ENCODE measurements at places on chromosomes 4 and X.
A peak's percentile ranks its signal among the peaks of the same experiment; 100 is the strongest.

DNA sequence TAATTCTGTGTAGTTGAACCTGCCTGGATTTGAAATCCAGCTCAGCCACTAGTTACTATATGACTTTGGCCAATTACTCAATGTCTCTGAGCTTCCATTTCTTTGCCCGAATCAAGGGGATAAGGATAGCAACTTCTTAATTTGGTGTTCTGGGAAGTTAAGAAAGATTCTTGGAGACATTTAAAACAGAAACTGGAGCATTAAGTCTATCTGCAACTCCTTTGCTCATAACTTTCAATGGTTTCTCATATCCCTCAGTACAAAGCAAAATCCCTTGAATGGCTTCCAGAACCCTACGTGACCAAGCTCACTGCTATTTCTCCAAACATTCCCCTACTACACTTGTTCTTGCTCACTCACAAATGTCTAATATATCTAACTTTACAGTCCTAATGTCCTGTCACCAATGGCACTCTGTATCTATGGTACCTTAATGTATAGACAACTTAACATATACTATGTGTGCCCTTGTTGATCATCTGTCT is 849.1 kb upstream of the SLIT2 start:
- peak; percentile 35 for DNase-seq

DNA sequence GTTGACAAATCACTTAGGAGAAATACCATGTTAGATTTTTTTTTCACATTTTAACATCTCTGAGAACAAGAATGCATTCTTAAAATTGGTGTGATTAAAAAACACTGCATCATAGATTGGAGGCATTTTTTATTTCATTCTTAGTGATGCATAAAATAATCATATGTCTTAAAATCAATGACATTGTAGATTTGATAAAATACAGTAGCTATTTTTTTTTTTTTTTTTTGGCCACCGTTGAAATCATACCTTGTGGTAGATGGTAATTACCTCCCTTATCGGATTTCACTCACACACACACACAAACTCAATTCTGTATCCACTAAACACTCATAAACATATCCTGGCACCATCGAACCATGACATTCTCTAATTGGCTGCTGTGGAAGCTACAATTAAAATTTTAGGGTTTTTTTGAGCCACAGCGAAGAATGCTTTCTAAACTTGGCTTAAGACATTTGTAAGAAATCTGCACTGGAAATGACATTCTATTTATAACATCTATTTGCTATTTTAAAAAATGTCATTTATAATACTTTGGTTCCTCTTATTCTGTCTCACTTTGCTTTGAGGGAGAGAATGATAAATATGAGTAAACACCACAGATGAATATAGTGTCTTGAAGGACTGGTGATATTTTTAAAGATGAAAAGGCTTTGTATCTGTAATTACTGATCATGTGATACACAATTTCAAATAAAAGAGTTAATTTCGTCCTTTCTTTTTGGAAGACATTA is 60.1 kb downstream of the CCSER1 start:
- DNase-seq: no peak

DNA sequence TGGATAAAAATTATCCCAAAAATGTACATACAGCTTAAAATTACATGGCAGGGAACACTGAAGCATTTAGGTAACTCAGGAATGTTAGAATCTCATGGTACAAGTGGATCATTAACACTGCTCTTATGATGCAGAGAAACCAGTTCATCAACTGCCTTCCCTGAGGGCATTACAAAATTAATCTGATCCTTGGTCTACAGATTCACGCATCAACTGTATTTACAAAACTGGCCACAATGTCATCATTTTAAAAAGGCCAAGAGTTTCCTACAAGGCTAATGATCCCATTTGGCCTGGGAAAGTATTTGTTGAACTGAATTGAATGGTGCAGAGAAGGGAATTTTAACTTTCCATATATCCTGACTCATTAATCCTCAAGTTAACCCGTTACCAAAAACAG is 84.6 kb downstream of the TSPAN5 start:
- DNase-seq: no peak

- DNase-seq: no peak
Measured at GRCh38 chr4:91963486-91963885, 340.3 kb upstream of the GRID2 start.

- peak; percentile 63 for DNase-seq
Measured at GRCh38 chr4:112910109-112910736, 139.2 kb upstream of the ANK2 start.

GRCh38 chrX:46712764-46713163 is 46.2 kb downstream of the SLC9A7 start:
- no peak for DNase-seq

- DNase-seq: no peak
Measured at GRCh38 chrX:72105436-72105835, 26.3 kb downstream of the RTL5 start.

GRCh38 chrX:88604433-88605221 is 142.4 kb upstream of the CPXCR1 start:
- no peak for DNase-seq

- DNase-seq: peak; percentile 47
Measured at GRCh38 chr4:140049024-140049848, 104.7 kb downstream of the MAML3 start.

GRCh38 chr4:150253965-150254630 is 175.9 kb downstream of the DCLK2 start:
- no peak for DNase-seq

DNA sequence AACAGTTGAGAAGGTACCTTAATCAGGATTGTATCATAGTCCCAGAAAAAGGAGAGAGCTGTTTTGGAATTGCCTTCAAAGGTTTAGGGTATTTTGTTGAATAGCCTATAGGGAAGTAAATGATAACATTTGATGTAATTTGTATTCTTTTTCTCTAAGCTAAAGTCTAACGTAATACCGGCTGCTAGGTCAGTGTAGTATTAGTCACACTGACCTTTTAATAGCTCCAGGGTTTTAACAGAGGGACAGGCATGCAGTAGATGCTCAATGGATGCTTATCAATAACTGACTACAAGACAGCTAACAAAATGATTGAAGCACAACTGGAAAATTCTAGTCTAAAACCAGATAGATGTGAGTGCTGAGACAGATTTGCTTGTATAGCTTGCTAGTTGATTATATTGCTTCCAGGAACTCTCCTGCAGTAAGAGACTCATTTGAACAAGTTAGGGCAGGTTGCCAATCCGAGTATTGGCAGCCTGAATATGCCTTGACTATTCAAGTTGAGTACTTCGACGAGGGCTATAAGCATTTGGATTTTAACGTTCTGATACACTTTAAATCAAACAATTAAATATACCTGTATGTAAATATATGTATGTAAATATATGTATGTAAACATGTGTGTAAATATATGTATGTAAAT is 16.5 kb upstream of the PNPLA4 start:
- DNase-seq: no peak

DNA sequence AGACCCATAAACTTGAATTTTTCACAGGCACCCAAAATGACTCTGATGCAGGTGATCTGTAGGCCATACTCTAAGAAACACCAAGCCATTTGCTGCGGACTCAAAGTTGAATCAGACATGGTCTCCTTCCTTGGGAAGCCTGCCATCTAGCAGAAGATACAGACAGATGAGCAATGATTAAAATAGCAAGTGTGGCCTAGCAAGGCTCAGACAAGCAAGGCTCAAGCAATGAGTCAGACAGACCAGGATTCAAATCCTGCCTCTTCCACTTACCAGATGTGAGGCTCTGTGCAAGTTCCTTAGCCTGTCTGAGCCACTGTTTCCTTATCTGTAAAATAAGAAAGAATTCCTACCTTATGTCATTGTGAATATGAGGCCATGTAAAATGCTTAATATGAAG is 2.3 kb downstream of the CCDC149 start:
- peak; percentile 66 for DNase-seq

Measured in GM03348 (cell line).